NCI-H748 treated with DMSO at 0.1 percent for 48 hours (cell line): ENCODE measurements at places on chromosomes 2 and 18.

- no peak for DNase-seq
Observed at GRCh38 chr2:71526975-71527374, 73.6 kb downstream of the DYSF start.

DNA sequence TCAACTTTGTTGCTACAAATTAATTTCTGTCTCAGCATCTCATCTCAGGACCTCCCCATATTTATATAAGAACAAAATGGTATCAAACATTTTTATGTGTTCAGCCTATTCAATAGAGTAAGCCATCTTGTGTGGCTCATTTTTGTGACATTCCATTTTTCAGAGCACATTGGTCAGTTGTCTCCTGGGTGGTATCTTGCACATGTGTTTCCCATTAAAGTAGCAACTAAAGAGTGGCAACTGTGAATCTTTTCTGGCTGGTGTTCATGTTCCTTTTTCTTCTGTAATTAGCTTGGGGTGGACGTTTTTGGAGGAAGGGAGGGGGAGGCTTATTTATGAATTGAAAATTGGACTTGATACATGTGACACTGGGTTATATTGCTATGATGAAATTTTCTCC, 45.4 kb upstream of the EFEMP1 start:
- DNase-seq, result no peak

DNA sequence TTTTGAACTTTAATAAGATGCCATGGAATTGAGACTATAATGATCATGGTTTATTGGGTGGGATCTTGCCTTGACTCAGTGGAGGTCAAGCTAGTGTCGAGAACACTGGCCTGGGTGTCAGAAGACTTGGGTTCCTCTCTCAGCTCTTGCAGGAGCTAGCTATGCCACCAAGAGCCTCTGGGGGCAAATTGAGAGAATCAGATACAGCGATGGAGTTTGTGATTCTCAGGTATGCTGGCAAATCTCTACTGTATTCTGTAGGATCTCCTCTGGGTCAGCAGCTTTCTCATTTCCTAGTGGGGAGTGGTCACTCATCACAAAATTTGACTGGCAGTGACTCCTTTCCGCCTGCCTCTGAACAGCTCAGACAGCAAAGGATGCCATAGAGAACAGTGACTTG, 477.0 kb downstream of the RNF144A start:
- no peak for DNase-seq

GRCh38 chr18:48455555-48456478, 46.6 kb upstream of the ZBTB7C start:
- DNase-seq, result no peak

DNA sequence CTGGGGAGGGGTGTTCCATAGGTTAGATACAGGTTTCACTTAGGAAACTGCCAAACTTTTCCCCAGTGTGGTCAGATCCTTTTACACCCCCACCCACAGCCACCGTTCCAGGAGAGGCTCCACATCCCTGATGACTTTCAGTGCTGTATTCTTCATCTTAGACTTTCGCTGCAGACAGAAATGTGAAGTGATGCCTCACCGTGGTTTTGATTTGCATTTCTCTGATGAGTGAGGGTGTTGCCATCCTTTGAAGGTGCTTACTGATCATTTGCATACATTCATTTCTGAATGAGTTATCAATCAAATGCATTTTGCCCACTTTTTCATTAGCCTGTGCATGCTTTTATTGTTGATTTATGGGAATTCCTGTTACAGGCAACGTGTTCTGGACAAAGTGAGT, 14.9 kb downstream of the COPS9 start:
- no peak for DNase-seq

- no peak for DNase-seq
Observed at GRCh38 chr2:15861898-15862297, 78.5 kb upstream of the MYCN start.

- no peak for DNase-seq
Observed at GRCh38 chr2:37552339-37552738, 119.1 kb downstream of the CDC42EP3 start.

- DNase-seq, result no peak
Observed at GRCh38 chr2:134433979-134434378, 180.1 kb downstream of the MGAT5 start.

DNA sequence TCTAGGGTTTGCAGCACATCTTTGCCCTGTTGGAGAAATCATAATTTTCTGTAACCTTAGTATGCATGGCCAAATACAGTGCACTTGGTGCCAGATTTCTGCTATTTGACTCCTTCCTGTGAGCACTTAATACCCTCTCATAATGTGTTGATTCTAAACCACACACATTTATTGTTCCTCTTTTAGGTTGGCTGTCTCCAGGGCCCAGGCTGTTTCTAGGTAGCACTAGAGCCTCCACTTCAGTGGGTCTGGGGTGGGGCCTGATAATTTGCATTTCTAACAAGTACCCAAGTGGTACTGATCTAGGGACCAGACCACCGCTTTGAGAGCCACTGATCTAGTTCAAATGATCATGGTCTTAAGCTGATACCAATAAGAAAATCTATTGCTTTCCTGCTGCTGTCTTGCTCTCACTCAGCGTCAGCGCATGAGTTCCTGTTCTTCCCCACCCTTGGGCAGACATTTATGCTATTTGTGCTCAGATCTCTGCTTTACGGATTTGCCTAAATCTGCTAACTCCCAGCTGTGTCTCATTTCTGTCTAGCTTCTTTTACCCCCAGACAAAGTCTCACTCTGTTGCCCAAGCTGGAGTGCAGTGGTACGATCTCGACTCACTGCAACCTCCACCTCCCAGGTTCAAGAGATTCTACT, 7.4 kb downstream of the PTRHD1 start:
- no peak for DNase-seq

DNA sequence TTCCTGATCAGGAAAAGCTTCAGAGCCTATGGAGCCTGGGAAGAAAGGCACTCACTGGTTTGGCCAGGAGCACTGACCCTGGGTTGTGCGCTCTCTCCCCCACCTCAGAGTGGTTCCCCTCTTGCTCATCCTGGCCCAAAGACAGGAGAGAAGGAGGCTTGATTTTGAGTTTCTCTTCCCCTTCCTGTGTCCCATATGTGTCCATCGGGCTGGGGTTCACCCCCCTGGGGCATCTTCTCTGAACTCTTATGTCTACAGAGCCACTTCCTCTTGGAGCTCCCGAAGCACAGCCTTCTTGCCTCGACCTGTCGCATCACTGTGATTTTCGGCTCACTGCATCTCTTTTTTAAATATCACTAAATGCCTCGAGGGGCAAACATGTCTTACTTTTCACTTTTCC, 692.3 kb downstream of the RNF144A start:
- DNase-seq, result no peak

- no peak for DNase-seq
Observed at GRCh38 chr2:127358971-127359370, 28.8 kb downstream of the MAP3K2 start.

GRCh38 chr2:207692206-207693065, 19.0 kb upstream of the CCNYL1 start:
- no peak for DNase-seq

DNA sequence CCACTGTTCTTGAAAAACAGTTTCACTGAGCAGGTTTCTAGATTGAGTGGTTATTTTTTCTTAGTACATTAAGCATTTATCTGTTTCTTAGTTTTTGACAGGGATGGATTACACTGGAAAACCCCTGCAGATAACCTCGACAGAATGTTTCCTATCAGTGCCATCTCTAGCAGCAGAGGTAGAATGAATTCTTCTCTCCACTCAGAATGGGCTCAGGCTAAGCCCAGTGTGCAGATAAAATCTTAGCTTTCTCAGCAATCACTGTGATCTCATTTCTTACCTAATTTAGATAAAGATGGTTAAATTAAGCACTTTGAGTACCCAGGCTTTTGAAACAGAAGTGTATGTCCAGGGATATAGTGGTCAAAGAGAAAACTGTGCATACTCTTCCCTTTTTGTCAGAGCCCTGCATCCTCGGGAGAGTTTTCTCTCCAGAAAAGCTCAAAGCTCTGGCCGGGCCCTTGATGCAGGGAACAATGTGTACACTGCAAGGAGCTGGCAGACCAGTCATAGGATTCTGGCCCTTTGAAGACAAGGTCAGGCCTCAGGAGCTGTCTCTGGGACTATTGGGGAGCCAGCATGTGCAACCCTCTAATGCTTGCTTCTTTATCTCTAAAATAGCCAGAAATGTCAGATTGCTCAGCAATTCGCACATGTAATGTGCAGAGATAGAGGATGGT, 10.6 kb upstream of the AKAIN1 start:
- no peak for DNase-seq
